ENCODE measurements at places on chromosomes 11 and 22.

GRCh38 chr22:32957200-32957803, 100.9 kb downstream of the SYN3 start:
- no peak for DNase-seq

DNA sequence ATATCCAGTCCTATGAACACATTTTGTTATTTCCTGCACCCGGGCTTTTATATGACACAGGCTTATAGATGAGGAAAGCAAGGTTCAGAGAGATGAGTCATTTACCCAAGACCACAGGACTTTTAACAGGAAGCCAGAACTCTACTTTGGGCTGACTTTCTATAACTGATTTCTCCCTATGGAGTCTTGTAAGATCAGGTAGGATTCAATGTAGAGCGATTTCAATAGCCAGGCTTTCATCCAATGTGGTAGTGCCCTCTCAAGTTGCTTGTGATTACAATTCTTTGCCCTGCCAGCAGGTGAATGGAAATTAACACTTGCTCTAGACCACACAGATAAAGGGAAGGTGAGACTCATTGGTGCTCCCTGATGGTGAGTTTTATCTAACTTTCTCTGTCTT, 378.3 kb downstream of the INSC start:
- peak; percentile 43 for DNase-seq

GRCh38 chr11:697811-698311, 2.2 kb downstream of the TMEM80 start:
- peak; percentile 78 for DNase-seq

GRCh38 chr11:77130763-77131513, 2.9 kb downstream of the MYO7A start:
- DNase-seq: peak; percentile 85

DNA sequence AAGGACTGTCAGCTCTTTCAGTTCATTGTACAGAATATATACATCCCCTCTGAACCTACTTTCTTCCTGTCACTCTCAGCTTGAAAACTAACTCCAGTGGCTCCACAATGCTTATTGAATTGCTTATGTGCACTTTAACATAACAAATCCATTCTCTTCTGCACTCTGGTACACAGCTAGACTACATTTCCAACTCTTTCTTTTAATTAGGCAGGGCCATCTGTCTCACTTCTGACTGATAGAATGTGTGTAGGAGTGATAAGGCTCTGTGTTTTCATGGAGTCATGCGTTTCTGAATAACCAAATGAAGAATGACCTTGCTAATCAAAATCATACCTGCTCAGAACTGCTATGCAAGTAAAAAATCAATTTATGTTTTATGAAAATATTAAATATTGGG, 278.5 kb upstream of the CCDC179 start:
- DNase-seq: no peak

GRCh38 chr11:120996973-120997372, 26.9 kb upstream of the TBCEL start:
- no peak for DNase-seq

GRCh38 chr11:48114740-48115139, 101.9 kb upstream of the OR4B1 start:
- no peak for DNase-seq

DNA sequence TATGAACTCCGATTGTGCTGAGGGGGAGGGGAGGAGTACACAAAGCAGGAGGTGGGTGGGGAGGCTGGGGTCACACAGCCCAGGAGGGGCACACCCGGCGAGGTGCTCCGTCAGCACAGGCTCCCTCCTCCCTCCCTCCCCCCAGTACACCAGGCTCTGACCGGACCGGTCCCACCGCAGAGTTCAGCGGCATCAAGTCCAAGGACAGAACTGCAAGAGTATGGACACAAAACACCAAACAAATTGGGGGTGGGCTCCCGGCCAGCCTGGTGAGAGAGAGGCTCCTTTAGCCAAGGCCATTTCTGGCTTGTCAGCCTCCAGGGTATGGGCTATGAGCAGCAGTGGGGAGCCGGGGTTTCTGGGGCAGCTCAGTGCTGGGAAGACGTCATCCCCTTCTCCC, 68.3 kb downstream of the ST3GAL4 start:
- no peak for DNase-seq

DNA sequence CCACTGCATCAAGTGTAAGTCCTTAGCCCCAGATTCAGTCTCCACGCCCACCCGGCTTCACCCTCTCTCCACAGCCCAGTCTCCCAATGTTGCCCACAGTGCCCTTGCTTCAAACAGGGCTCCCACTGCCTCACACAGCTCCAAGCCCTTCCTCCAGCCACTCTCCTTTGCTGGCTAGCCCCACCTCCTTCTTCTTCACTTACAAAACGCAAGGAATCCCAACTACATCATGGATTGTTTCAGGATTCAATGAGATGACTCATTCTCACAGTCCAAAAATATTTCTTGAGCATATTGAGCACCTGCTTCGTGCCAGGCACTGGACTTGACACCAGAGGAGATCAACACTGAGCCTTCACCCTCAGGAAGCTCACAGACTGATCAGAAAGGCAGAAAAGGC, 533.5 kb downstream of the BUD13 start:
- no peak for DNase-seq
